ENCODE measurements at places on chromosomes 6 and 20.
A peak's percentile ranks its signal among the peaks of the same experiment; 100 is the strongest.

DNA sequence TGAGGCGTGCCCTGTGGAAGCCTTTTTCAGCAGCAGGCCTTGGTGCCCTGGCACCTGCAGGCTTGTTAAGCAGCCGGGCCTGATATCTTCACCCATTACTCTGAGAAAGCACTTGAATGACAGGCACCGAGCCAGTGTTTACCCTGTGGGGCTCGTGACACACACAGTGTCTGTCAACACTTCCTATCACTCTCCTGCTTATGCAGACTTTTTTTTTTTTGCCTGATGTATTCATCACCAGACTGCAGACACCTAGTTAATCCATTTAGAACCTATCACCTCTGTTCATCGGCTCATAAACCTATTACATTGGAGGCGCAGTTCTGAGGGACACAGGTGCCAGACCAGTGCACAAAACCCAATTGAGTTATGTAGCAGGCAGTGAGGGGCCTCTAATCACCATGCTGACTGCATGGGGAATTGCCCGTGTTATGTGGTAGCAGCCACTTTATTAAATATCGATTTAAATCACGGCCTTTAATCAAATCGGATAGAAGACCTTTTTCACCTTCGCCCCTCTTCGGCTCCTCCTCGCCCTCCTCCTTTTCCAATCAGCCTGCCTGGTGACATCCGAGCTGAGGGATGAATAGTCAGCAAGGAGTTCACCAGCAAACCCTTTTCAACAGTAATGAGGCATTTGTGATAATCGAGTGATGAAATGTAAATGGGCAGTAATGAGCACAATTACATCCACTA lies 962.9 kb upstream of the SLC35B3 start:
- DNase-seq, result no peak

GRCh38 chr20:53322651-53323050 lies 271.0 kb downstream of the ZNF217 start:
- no peak for DNase-seq

GRCh38 chr6:152130441-152130840 lies 323.0 kb downstream of the ESR1 start:
- no peak for DNase-seq

- no peak for DNase-seq
Observed at GRCh38 chr6:165776691-165777090, 113.7 kb upstream of the PDE10A start.

- no peak for DNase-seq
Observed at GRCh38 chr6:26022132-26022472, 59.5 kb downstream of the TRIM38 start.

- DNase-seq, result no peak
Observed at GRCh38 chr6:7894262-7895124, 16.1 kb downstream of the TXNDC5 start.

- DNase-seq, result no peak
Observed at GRCh38 chr6:140581601-140582000, 1207.2 kb upstream of the CITED2 start.

DNA sequence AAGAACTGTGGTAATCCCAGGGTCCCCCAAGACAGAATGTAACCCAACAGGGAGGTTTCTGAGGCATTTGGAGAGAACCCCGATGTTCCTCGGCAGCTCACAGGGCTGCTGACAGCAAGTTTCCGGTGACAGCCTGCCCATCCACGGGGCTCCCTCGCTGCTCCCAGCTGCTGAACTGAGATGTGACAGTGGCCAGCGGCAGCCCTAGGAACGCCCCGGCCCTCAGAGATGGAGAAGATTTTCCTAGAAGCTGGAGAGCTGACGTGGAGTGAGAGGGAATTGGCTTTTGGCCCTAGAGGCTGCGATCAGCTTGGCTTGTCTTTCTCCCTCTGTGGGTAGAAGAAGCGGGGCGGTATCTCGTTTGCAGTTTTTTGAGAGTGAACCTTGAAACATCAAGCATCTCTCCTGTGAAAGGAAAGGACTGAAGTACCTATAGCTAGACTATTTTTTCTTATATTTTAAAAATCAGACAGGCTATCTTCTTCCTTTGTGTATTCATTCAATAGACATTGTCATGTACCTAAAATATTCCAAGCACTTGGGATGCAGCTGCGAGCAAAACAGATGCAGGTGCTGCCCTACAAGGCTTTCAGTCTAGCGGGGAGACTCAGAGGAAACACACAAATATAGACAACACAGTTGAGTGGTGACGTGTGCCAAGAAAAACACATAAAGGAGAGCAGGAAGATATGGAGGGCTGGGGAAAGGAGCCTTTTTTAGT lies 28.4 kb upstream of the NFATC2 start:
- no peak for DNase-seq

GRCh38 chr6:25558155-25558817 lies 93.7 kb upstream of the SCGN start:
- DNase-seq, result no peak

DNA sequence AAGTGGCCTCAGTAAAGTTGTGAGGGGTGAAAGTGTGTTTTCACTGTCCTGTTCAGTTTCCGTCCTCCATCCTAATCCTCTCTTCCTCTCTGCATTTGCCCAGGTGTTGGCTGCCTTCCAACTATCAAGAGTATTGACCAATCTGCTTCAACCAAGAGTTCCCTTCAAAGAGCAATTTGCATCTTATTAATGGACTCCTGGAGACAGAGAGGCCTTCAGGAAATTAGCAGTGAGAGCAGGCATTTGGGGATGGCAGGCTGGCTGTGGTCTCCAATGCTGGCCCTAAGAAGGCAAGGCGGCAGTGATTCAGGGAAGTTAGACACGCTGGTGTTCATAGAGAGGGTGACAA lies 77.2 kb downstream of the GPR6 start:
- no peak for DNase-seq

GRCh38 chr20:49045440-49046086 lies 549 bp upstream of the CSE1L start:
- peak; percentile 1 for DNase-seq

GRCh38 chr6:88268508-88268907 lies 102.4 kb upstream of the CNR1 start:
- DNase-seq, result no peak

DNA sequence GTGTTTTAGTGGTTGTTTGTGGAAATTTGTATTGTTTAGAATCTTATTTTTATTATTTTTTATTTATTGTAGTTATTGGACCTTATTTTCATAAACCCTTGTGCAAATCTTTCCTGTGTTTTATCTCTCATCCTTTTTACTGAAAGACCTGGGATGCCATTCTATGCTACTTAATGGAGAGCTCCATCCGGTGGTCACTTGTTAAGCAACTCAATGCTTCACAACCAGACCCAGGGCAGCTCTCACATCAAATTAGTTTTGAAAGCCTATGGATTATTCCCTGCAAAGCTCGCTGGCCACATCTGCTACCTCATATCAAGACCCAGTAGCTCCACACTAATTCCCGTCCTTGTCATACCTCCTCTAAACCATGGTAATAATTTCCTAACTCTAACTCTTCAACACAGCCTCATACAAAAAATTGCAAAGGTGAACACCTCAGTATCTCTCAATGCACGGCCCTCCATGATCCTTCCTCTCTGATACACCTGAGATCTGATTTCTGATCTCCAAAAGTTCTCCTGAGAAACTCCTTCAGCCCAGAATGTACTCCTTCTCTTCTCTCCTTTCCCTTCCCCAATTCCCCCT lies 296.6 kb upstream of the MANEA start:
- no peak for DNase-seq

DNA sequence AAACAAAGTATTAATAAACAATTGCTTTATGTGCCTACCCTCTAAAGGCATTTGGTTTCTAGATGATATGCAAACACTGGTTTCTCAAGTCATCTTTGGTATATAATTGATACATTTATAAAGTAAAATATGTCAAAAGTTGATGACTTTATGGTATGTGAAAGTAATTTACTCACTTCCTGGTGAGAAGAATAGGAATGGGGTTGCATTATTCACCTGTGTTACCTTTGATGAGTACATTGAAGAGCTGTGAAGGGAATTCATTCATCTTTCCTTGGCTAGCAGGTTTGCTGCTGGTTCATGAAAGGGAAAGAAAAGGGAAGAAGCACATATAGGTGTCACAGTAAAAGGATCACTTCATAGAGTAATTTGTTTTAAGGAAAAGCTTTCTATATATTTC lies 20.4 kb downstream of the RNF217 start:
- DNase-seq, result no peak

DNA sequence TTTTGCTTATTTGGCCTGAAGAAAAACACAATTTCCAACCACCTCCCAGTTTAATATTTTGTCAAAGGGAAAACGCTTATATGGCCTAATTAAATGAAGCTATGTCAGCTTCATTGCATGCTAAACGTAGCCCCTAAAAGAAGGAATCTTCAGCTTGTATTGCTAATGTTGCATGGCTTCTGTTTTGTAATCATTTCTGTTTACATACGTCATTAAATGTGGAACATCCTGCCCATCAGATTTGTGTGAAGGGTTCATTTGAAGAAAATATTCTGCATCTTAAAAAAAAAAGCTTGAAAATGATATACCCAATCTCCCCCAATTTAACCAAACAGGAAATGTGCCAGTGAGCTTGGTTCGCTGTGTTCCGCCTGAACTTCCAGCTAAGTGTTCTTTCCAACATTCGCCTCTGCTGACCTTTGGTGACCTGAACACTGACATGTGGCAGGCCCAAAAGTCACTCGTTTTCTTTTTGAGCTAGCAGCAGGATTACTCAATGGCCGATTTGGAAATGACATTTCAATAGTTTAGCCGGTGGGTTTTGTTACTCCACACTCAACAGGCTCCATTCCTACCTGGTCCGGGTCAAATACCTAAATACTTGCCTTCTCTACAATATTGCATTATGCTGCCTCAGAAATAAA lies 12.7 kb upstream of the SIRT5 start:
- DNase-seq, result no peak

GRCh38 chr6:24340998-24341938 lies 16.6 kb downstream of the DCDC2 start:
- no peak for DNase-seq

DNA sequence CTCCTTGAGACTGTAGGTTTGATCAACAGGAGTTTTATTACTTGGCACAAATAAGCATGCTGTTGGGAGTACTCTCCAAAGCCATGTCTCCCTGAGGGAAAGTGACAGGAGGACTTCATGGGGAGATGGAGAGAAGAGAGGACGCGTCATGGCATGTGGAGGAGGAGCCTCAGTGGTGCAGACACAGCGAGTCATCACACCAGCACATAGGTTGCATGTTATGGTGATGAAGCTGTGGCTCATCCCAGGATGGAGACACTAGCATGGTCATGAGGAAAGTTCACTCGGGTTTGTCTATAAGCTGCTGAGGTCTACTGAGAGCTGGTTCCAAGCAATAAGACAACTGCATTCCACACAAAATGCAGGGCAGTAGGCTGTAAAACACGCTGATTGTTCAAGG lies 13.2 kb upstream of the SSTR4 start:
- DNase-seq, result no peak

DNA sequence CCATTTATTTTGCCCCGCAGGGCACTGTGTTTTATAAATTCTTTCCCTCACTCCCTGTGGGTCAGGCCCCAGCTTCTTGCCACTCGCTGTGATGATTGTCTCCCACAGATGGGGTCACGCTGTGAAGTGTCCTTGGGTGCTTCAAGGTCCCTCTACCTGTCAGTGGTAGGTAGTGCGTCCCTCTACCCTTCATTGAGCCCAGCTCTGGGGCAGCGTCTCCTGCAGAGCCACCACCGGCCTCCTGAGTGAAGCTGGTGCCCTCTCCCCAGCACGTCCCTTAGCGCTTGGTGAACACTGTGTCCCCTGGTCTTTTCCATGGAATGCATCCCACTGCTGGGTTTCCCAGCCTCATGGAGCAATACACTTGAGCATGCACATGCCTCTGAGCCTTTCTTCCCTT lies 108.2 kb downstream of the NRN1 start:
- no peak for DNase-seq

- DNase-seq, result no peak
Observed at GRCh38 chr20:15613530-15613929, 959.7 kb downstream of the KIF16B start.

DNA sequence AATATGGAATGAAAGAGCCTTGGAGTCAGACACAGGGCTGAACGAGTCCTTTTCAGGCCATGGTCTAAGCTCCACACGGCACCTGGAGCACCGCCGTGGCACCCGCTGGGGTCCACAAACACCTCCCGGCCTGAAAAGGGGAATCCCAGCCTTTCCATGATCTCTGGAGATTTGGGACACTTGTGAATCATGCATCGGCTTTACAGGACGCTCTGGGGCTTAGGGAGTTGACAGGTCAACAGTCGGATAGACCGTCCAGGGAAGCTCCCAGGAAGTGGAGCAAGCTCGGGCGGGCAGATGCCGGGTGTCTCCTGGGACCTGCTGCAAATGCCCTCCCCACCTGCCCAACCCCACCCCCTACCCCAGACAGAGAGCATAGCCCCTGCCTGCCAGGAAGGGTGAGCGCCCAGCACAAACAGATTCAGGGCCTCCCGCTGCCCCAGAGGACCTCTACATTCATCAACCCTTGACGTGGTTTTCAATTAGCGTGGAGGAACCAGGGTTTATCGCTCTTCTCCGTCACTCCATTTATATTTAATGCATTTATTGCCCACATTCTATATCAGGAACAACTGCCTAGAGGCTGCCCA lies 53.6 kb downstream of the YTHDF1 start:
- DNase-seq, result no peak

DNA sequence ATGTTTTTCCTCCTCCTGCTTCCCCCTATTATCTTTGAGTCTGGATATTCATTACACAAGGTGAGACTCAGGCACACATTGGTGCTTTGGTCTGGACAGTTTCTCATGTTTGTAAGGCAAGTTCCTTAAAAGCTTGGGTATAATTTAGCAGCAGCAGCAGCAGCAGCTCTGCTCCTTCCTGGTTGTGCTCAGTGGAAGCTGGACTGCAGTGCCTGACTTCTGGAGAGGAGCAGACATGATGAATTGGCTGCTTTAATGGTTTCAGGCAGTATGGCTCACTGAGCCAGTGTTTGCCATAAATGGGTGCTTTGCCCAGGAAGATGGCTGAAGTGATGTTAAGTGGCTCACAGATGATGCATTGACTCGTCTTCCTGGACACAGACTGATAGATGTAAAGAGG lies 32.4 kb downstream of the SLC9A8 start:
- no peak for DNase-seq

DNA sequence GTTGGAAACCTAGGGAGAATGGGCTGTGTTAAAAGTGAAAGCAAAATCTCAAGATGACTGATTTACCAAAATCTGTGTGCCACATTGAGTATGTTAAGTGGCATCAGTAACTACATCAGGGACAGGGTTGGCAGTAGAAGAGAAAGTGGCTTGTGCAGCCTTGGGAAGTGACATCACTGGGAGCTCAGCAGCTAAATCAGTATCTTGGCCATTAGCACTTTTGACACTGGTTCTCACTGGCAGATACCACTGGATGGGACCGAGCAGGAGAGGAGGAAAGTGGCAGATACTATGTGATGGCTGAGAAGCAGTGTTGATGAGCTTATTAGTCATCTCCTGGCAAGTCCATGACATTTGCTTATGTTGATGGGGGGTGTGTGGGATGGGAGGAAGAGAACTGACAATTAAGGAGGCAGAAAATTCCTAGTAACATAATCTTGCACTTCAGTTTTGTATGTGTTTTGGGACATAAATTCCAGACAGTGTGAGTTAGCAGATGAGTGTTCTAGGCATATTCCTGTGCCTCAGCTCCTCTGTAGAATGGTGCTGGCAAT lies 322.2 kb downstream of the SOX4 start:
- no peak for DNase-seq

- DNase-seq, result no peak
Observed at GRCh38 chr6:50236164-50236563, 186.4 kb upstream of the DEFB112 start.
